ENCODE measurements at places on chromosomes 11 and 22. TPM values are rescaled to one million over a fixed set of nuclear protein-coding genes. Genes with fewer than 3 reads are reported as not detected.

DNA sequence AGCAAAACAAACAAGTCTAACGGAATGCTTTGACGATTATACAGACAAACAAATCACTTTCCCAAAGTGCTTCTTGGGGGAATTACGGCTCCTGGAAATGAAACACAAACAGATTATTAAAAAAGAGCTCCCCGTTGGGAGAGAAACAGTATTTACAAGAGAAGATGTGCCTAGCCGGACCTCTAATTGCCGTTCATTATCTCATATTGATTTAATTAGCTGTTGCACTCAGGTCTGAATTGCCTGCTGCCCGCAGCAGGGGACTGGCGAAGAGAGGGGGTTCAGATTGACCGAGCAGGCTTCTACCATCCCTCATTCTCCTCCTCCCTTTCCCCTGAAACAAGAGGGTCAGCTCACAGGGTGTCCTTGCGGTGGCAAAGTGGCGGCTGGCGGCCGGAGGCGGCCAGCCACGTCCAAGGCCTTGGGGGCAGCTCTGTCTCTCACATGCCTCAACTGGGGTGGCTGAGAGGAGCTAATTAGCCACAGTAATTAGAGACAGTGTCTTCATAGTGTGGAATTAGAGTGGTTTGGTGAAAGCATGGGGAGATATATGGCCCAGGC is 295.1 kb downstream of the MIAT start:
- no peak for DNase-seq

DNA sequence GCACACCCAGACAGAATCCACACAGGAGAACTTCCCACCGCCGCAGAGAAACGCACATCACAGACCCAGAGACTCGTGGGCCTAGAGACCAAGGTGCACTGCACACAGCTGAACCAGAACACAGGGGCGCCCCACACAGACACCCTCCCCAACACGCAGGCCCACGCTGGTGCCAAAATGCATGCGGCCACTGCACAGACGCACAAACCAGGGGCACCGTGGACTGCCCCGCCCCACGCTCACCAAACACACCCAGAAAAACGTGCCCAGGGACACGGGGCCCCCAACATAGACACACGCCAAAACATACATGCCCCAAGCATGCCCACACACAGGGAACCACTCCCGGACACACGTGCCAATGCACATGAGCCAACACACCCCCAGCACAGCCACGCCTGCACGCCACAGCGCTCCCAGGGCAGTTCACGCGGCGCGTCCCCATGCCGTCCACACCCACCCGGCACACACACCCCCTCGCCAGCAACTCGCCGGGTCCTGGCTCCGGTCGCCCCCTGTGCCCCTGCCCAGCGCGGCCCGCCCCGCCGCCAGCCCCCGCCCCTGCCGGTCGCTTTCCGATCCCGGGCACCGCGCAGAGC is 7.8 kb downstream of the ELFN2 start:
- DNase-seq: no peak

DNA sequence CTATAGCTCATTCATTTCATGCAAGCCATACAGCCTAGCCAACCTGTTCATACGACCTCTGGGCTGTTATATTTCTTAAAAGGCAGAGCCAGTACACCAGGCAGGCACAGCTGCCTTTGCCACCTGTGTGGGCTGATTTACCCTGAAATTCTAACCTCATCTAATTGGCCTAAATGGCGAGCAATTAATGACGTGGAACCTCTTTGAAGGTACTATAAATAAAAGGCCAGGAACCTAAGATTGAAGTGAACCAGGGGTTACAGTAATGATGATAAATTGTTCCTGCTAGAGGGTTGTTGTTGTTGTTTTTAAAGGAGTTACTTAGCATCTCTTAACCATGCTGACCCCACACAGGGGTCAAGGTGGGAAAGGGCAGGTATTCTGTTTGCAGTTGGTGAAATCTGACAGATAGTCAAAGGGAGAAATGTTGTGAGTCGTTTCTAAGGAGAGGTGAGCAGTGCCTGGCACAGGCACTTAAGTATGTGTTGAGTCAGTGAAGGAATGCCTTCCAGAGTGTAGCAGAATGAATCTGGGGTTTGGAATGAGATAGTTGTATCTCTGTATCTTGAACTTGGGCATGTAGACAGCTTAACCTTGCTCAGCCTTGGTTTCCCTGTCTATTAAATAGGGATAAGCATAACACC is 213.5 kb upstream of the NAV2 start:
- DNase-seq: no peak

DNA sequence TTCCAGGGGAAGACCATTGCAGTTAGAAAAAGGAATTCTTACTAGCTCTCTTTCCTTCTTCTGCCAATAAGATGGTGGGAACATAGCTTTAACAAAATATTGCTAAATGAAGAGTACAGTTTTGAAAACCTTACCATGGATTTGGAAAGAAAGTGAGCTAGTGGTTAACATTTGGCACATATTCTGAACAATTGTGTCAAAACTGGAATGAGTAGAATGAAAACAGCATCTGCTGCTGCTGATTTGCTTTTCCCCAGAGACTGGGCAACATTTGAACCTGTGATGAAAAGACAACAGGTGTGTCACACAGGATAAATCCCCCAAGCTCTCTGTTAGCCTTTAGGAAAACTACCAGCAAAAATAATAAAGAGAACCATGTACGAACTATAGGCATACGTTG is 761.4 kb downstream of the KCNA4 start:
- no peak for DNase-seq

GRCh38 chr11:10894666-10895065 is 36.8 kb upstream of the ZBED5 start:
- no peak for DNase-seq

Gene CDKN1C
- 1.2 TPM for total RNA-seq

Gene ADM2
- total RNA-seq: 0.20 TPM
